ENCODE measurements at places on chromosomes 16 and 17. TPM values are rescaled to one million over a fixed set of nuclear protein-coding genes. Genes with fewer than 3 reads are reported as not detected.

DNAJA3 gene
- total RNA-seq: 60.5 TPM

TMEM235 gene
- 0.28 TPM for total RNA-seq

GRCh38 chr17:17018612-17019429 lies 23.4 kb upstream of the MPRIP start:
- no peaks in the 10 kb centered on the region for H3K27me3 ChIP-seq
- DNase-seq: peak; percentile 36
- H3K27ac ChIP-seq: no peak overlapping the region
- H3K4me3 ChIP-seq: no peak overlapping the region
- H3K36me3 ChIP-seq: no peaks in the 10 kb centered on the region
- no peaks in the 10 kb centered on the region for H3K4me1 ChIP-seq

GRCh38 chr17:69547947-69548346 lies 133.4 kb downstream of the MAP2K6 start:
- H3K4me3 ChIP-seq: no peak overlapping the region
- no peak overlapping the region for H3K27ac ChIP-seq
- H3K27me3 ChIP-seq: no peaks in the 10 kb centered on the region
- H3K36me3 ChIP-seq: peaks cover 3% of the 10 kb centered on the region
- no peaks in the 10 kb centered on the region for H3K4me1 ChIP-seq

GRCh38 chr17:38969281-38969680 lies 2.1 kb upstream of the FBXO47 start:
- no peak overlapping the region for H3K27ac ChIP-seq
- H3K36me3 ChIP-seq: no peaks in the 10 kb centered on the region
- no peaks in the 10 kb centered on the region for H3K27me3 ChIP-seq
- no peaks in the 10 kb centered on the region for H3K4me1 ChIP-seq

DNA sequence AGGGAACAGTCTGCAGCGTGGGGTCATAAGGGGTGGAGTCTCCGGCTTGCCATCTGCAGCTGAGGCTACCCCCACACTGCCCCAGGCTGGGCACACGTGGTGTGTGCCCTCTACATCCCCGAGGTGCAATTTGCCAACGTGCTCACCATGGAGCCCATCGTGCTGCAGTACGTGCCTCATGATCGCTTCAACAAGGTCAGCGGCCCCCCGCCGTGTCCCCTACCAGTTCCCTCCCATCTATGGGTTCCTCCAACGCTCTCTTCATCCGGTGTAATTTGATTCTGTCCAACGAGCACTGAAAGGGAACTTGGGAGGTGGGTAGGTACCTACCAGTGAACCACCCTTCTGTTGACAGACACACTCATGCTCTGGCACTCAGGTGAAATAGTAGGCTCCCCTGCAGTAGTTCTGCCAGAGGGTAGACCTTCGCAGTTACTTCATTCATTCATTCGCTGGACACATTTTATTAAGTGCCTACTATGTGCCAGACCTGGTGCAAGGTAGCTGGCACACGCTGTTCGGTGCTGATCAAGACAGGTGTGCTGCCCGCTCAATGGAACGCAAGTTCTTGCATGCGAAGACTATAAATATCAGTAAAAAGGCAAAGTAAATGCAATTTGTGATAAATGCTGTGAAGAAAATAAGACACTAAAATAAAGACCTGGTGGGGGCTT lies 2.7 kb downstream of the MLLT6 start:
- peaks cover 5% of the 10 kb centered on the region for H3K4me1 ChIP-seq
- H3K4me3 ChIP-seq: 0 out of 3 replicates have a peak overlapping the region, but pooled peaks have one; percentile 90
- no peak for DNase-seq
- H3K27me3 ChIP-seq: peaks cover 35% of the 10 kb centered on the region

GRCh38 chr16:73448970-73449369 lies 401.0 kb upstream of the ZFHX3 start:
- H3K36me3 ChIP-seq: peaks cover 26% of the 10 kb centered on the region
- no peaks in the 10 kb centered on the region for H3K4me1 ChIP-seq
- no peaks in the 10 kb centered on the region for H3K27me3 ChIP-seq
- H3K4me3 ChIP-seq: no peak overlapping the region
- no peak overlapping the region for H3K27ac ChIP-seq

DNA sequence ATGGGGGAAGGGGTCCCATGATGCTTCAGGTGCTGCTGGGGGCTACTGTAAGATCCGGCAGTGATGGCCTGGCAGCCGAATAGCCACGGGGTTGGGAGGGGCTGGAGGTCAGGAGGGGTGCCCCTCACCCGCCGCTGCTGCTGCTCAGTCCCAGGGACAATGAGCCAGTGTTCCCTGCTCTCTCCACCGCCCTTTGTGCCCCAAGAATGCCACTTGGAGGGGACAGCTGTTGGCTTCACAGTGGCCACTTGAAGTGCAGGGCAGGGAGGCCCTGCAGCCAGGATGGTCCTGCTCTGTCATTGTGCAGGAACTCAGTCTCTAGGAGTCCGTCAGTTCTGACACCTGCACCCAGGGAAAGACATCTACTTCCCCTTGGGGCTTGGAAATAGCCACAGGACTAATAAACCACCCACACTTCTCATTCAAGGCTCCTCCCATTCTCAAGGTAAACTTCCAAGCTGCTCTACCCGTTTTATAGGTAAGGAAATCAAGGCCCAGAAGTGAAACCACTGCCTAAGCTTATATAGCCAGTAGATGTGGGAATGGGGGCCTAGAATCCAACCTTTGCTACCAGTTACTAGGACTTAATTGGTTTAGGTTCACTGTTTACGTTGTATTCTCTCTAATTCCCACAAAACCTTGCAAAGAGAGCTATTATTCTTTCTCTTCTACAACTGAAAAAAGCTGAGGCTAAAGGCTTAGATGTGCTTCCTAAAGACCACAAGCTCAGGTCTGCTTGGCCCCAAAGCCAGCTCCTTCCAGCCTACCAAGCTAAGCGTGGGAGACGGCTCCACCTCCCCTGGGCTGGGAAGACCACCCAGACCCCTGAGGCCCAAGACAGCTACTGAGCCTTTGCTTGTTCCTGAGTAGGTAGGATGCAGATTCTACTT lies 6.2 kb upstream of the CPSF4L start:
- H3K4me3 ChIP-seq: no peak overlapping the region
- H3K4me1 ChIP-seq: no peaks in the 10 kb centered on the region
- no peaks in the 10 kb centered on the region for H3K36me3 ChIP-seq
- H3K27ac ChIP-seq: no peak overlapping the region
- no peak for DNase-seq

DNA sequence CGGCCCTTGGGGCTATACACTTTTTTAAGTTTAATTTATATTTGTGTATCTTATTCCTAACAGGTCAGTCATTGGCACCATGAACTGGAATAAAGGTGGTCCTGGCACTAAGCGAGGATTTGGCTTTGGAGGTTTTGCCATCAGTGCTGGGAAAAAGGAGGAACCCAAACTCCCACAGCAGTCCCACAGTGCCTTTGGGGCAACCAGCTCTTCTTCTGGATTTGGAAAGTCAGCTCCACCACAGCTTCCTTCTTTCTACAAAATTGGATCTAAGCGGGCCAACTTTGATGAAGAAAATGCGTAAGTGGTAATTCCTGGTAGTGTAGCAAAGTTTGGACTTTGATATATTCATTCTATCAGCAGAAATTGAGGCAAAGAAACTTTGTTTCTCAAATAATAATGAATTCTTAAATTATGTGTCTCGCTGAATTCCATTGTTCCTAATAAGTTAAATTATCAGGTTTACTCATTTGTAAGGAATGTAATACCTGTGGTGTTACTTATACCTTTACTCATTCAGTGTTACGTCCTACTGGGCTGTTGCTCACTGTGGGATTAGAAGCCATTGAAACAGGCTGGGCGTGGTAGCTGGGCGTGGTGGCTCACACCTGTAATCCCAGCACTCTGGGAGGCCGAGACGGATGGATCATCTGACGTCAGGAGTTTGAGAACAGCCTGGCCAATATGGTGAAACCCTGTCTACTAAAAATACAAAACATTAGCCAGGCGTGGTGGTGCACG lies 13.2 kb downstream of the DDX42 start:
- peaks cover 65% of the 10 kb centered on the region for H3K36me3 ChIP-seq
- H3K4me1 ChIP-seq: no peaks in the 10 kb centered on the region
- H3K27me3 ChIP-seq: no peaks in the 10 kb centered on the region
- DNase-seq: no peak
- no peak overlapping the region for H3K4me3 ChIP-seq
- H3K27ac ChIP-seq: no peak overlapping the region

DNA sequence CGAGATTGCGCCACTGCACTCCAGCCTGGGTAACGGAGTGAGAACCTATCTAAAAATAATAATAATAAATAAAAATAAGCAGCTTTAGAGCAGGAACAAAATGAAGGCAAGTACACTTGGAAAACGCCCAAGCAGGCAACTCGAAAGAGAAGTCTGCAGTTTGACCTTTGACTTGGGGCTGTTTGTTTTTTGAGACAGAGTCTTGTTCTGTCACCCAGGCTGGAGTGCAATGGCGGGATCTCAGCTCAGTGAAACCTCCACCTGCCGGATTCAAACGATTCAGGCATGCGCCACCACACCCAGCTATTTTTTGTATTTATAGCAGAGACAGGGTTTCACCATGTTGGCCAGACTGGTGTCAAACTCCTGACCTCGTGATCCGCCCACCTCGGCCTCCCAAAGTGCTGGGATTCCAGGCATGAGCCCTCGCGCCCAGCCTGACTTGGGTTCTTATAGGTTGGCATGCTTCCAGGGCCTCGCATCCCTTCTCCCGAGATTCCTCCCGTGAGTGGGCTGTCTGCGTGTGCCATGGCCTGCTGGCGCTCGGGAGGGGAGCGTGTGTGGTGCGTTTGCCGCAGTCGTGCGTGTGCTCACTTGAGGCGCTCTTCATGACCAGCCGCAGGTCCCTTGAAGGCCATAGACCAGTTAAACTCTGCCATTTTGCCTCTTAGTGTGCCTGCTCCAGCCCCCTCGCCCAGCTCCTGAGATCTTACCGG lies 18.4 kb upstream of the UBE2I start:
- H3K4me3 ChIP-seq: no peak overlapping the region
- H3K4me1 ChIP-seq: peaks cover 2% of the 10 kb centered on the region
- H3K27me3 ChIP-seq: peaks cover 7% of the 10 kb centered on the region

DNA sequence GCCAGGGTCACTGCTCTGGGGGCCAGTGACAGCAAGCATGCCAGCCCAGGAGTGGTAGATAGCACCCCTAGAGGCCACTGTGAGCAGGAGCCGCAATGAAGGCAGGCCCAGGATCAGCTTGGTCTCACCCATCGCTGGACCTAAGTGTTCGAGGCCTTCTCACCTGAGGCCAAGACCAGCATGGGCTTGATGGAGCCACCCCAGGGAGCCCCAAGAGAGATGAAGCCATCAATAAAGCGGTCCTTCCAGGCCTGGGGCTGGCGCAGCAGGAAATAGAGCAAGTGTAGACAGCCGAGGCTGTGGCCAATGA lies 1.8 kb downstream of the LCAT start:
- H3K4me1 ChIP-seq: no peaks in the 10 kb centered on the region
- no peaks in the 10 kb centered on the region for H3K27me3 ChIP-seq
- H3K27ac ChIP-seq: no peak overlapping the region
- H3K36me3 ChIP-seq: peaks cover 11% of the 10 kb centered on the region

- peaks cover 28% of the 10 kb centered on the region for H3K36me3 ChIP-seq
- no peaks in the 10 kb centered on the region for H3K27me3 ChIP-seq
- peak overlapping the region; percentile 75 for H3K27ac ChIP-seq
- no peak for DNase-seq
- H3K4me3 ChIP-seq: no peak overlapping the region
- H3K4me1 ChIP-seq: peaks cover 8% of the 10 kb centered on the region
Measured at GRCh38 chr16:83813823-83814658, 6.3 kb downstream of the HSBP1 start.

DNA sequence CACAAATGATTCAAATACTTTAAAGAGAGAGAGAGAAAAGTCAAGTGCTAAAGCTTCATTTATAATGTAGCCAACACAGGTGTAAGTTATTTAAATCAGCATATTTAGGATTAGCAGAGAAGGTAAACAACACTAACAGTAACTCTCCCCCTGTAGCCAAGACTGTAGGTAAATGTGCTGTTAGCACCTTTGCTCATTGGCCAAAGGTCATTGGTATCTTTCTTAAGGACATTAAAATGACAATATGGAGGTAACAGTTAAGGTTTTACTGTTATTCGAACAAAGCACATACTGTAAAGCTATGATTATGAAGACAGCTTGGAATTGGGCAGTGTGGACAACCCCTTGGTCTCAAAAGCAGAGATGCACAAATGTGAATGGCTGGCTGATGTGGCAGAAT lies 28.7 kb downstream of the LITAFD start:
- H3K4me3 ChIP-seq: no peak overlapping the region
- H3K27ac ChIP-seq: no peak overlapping the region
- H3K4me1 ChIP-seq: no peaks in the 10 kb centered on the region
- no peak for DNase-seq
- H3K36me3 ChIP-seq: peaks cover 56% of the 10 kb centered on the region
- H3K27me3 ChIP-seq: no peaks in the 10 kb centered on the region

GRCh38 chr17:7806587-7806986 lies 27.4 kb upstream of the KDM6B start:
- no peaks in the 10 kb centered on the region for H3K27me3 ChIP-seq
- H3K4me1 ChIP-seq: no peaks in the 10 kb centered on the region
- DNase-seq: no peak

GRCh38 chr17:69269131-69269998 lies 40.7 kb upstream of the ABCA10 start:
- no peaks in the 10 kb centered on the region for H3K4me1 ChIP-seq
- DNase-seq: no peak
- H3K36me3 ChIP-seq: no peaks in the 10 kb centered on the region
- H3K27ac ChIP-seq: no peak overlapping the region
- H3K27me3 ChIP-seq: no peaks in the 10 kb centered on the region

DNA sequence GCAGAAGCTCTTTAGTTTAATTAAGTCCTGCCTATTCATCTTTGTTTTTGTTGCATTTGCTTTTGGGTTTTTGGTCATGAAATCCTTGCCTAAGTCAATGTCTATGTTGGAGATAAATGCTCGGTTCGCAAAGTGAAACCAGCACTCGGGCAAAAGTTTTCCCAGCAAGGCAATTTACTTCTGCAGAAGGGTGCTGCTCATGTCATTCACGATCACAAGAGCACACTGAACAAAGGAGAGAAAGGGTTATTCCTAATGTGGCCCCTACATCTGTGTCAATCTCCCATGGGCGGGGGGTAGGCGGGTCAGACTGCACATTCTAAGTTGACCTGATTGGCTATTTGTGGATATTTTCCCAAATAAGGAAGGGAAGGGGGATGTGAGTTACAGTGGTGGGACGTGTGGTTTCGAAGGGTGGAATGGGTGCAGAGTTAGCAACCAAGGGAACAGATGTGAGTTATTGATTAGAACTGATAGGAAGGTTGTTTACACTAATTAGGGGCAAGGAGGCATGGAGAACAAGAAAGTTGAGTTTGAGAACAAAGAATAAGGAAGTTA lies 23.0 kb downstream of the ATF7IP2 start:
- DNase-seq: no peak
- H3K4me3 ChIP-seq: no peak overlapping the region
- peaks cover 70% of the 10 kb centered on the region for H3K36me3 ChIP-seq
- no peaks in the 10 kb centered on the region for H3K27me3 ChIP-seq

GRCh38 chr16:53789137-53789536 lies 85.2 kb downstream of the FTO start:
- no peak for DNase-seq
- H3K4me1 ChIP-seq: no peaks in the 10 kb centered on the region
- no peaks in the 10 kb centered on the region for H3K27me3 ChIP-seq
- no peaks in the 10 kb centered on the region for H3K36me3 ChIP-seq
- H3K27ac ChIP-seq: no peak overlapping the region

DNA sequence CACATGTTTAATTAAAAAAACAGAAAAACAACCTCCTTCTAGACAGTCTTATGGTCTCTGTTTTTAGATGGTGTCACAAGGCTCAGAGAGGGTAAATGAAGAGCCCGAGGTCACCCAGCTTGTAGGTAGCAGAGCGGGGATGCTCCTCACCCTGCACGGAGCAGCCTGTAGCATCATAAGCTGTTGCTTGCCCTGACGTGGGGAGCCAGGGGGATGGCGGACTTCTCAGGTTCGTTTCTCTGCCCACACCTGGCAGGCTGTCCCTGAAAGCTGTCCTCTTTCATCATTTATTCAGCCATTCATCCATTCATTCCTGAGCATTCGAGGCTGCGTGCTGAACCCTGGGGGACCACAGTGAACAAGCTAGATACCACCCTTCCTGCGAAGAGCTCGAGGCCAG lies 75.7 kb upstream of the KSR1 start:
- H3K27me3 ChIP-seq: no peaks in the 10 kb centered on the region
- no peak overlapping the region for H3K27ac ChIP-seq
- H3K4me3 ChIP-seq: no peak overlapping the region
- H3K36me3 ChIP-seq: no peaks in the 10 kb centered on the region
- H3K4me1 ChIP-seq: no peaks in the 10 kb centered on the region

All from H9 (cell line).